ENCODE measurements at places on chromosomes 4 and X.

DNA sequence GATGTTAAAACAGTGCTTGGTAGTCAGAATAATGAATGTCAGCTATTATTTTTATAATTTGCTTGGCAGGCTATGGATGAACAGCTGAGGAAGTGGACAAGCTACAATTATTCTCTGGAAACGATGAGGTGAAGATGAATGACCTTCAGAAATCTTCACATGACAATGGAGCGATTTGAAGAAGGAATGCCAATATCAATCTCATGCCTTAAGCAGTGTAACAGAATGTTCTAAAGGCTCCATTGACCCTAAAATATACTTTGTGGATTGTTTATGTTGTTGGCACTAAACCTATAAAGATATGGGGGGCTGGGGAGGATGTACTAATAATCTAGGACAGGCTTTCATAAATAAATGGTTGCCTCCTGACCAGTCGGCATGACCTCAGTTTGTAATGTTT is 36.2 kb downstream of the COL25A1 start:
- DNase-seq, result no peak

DNA sequence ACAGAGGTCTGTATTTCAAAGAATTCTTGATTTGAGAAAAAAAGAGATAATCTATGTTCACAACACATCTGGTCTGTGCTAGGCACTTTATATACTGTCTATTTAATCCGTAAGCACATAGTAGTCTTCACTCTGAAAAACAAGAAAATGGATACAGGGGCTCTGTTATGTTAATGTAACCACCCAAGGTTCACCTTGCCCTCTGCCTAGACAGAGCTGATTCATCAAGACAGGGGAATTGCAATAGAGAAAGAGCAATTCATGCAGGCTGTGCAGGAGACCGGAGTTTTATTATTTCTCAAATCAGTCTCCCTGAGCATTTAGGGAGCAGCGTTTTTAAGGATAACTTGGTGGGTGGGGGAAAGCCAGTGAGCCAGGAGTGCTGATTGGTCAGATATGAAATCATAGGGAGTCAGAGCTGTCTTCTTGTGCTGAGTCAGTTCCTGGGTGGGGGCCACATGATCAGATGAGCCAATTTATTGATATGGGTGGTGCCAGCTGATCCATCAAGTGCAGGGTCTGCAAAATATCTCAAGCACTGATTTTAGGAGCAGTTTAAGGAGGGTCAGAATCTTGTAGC is 92.9 kb upstream of the TNIP3 start:
- DNase-seq, result no peak

GRCh38 chrX:23667239-23668177 is at the start of gene PRDX4:
Gene PRDX4, plus strand, starts transcription at chrX:23667493. Its CDS starts 78 bp downstream, at chrX:23667571.
- peak; percentile 54 for DNase-seq

DNA sequence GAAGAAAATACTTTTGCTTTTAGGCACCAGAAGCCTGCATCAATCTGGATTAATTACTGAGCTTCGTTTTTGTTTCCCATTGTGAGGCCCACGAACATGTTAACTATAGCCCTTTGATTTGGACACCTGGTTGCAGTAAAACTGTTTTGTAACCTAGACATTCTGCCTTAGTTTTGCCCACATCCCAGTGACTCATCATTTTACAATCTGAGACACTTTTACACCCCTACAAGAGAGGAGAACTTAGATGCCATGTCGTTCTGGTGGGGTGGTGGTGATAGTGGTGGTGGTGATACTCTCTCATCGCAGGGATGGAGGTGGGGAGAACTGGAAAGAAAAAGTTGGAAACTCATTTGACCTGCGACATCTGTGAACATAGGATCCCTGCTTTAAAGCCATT is 1257.2 kb downstream of the ADGRL3 start:
- DNase-seq, result peak; percentile 18

DNA sequence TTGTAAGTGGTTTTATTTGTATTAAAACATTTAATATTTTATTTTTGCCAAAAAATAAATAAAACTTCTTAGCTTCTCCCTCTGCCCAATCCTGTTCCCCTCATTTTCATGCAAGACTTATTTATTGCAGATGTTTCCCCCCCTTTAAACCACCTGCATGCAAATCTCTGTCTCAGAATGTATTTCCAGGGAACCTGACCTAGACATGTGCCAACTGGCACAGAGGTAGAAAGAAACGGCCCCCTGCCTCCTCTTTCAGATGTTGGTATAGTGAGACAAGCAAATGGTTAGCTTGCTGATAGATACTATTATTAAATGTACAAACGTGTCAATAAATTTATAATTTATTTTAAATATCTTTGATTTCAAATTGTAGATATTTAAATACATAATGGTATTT is 47.1 kb downstream of the KLF3 start:
- DNase-seq, result no peak

DNA sequence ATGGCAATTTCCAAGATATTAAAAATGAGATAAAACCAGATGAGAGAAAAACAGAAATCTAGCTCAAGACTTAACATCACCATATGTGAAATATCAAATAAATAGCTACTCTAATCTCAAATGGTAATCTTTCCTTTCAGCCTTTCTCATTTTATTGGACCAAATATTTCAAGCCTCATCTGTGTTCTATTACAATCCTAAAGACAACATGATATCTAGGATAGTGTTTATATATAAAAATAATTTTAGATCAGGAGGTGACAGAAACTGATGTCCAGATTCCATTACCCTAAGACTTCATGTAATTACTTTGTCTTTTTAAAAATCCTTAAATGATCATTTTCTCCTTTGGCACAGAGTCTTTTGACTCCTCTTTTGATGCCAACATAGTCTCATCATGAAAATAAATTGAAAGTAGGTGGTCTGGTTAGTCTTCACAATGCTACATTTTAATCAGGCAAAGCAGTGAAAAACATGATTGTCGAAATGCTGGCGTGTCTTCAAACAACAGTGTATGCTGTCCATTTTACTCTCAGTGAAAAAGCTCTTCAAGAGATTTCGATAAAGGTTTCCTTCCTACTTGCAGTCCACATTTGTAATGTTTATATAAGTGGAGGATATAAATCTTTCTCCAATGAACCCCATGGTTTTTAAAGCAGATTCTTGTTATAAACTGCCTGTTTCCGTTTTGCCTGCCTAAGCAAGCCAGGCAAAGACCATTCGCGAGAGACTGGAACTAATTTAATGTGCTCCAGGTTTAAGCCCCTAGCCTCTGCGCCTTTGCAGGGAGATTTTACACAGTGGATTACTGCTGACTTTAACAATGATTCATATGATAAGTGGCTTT is 169.8 kb downstream of the SCFD2 start:
- no peak for DNase-seq

- DNase-seq, result peak; percentile 57
Measured at GRCh38 chr4:4574792-4575191, 32.9 kb upstream of the STX18 start.

- peak; percentile 61 for DNase-seq
Measured at GRCh38 chrX:153726286-153727122, 1.8 kb downstream of the ABCD1 start.

DNA sequence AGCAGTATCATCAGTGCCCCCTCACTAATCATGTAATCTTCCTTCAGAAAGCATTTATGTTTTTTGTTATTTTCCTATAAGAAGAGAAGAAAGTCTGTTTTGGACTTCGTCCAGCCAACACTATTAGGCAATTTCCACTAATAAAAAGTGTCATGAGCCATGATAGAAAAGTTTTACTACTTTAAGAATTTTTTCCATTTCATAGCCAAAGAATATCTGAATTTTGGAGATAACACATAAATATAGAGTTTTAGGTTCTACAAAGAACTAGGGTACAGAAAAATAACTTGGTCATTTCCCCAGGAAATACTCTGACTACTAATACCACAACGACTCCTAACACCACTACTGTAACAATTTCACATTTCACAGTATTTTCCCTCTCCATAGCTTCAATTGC is 41.8 kb upstream of the VEGFC start:
- DNase-seq, result no peak

DNA sequence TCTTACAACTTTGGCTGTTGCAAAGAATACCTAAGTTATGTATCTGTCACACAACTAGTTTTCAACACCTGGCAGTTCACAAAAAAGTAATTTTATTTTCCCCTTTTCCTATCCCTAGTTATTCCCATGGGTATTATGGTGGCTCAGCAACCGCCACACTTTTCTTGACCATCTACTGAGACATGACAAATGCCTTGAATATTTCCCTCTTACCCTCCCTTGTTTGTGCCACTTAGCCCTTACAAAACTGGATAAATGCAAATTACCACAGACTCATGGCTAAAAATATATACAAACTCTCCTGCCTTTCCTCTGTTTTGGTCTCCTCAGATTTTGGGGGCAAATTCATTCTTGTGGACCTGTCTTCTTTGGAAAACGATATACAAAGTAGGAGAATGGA is 72.1 kb downstream of the AMOT start:
- no peak for DNase-seq

DNA sequence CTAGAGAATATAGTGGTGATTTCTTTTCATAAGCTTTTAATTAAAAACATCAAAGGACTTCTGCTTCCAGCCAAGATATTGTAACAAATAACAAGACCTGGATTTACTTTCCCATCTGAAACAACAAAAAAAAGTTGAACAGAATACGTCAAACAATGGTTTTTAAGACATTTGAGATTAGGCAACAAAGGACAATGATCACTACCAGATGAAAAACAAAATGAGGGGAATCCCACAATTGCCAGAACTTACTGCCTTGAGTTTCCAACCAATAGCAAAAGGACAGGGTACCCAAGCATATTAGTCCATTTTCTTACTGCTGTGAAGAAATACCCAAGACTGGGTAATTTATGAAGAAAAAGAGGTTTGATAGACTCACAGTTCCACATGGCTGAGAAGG is 341.4 kb upstream of the INTU start:
- no peak for DNase-seq

DNA sequence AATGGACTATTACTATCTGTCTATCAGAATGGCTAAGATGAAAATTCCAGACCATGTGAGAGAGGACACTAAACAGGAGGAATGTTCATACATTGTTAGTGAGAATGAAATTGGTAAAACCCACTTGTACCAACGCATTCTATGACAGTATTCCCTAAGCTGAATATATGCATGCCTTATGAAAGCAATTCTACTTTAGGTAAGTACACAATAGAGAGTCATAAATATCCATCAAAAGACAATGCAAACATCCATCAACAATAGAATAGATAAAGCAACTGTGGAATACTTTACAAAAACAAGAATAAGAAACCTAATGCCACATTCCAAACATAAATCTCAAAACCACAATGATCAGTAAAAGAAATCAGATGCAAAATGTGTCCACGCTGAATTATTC is 529.3 kb downstream of the ANKRD50 start:
- DNase-seq, result no peak

DNA sequence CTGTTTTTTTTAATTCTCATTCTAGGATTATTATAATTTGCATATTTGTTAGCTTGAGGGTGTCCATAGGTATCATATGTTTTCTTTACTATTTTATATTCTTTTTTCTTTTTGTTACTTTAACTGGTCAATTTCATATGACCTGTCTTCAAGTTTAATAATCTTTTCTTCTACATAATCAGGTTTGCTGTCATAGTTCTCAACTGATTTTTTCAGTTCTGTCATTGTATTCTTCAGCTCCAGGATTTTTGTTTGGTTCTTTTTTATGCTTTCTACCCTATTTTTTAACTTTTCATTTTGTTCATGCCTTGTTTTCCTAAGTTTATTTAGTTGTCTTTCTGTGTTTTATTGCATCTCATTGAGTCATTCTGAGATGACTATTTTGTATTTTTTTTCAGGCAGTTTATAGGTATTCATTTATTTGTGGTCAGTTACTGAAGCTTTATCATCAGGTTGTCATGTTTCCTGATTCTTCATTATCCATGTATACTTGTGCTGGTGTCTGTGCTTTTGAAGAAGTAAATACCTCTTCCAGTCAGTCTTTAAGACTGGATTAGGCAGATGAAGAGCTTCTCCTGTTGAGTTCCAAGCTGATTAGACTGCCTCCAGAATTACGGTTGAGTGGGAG is 220.3 kb upstream of the VEGFC start:
- no peak for DNase-seq

- DNase-seq, result no peak
Measured at GRCh38 chr4:164876700-164877324, at the start of gene APELA. Gene APELA, plus strand, starts transcription at chr4:164877178. Its CDS starts 154 bp downstream, at chr4:164877332.

- no peak for DNase-seq
Measured at GRCh38 chr4:1410491-1411325, 4.5 kb upstream of the NKX1-1 start.

DNA sequence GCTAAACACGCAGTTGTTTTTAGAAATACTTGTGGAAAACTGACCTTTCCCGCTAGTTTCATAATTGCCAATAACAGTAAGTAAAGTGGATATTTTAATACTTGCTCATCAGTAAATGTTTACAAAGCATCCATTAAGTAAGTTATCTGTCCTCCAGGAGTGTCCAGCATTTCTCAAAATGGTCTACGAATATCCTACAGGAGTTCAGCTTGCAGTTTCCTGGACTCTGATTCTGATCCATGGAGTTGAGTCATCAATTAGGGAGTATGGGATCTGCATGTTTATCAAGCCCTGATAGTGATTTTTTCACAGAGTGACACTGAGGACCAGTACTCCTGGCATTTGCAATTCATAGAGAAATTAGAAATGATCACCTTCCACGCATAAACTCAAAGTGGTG is 325.2 kb upstream of the AADAT start:
- no peak for DNase-seq

- no peak for DNase-seq
Measured at GRCh38 chrX:31546126-31546525, 474.3 kb upstream of the FTHL17 start.

DNA sequence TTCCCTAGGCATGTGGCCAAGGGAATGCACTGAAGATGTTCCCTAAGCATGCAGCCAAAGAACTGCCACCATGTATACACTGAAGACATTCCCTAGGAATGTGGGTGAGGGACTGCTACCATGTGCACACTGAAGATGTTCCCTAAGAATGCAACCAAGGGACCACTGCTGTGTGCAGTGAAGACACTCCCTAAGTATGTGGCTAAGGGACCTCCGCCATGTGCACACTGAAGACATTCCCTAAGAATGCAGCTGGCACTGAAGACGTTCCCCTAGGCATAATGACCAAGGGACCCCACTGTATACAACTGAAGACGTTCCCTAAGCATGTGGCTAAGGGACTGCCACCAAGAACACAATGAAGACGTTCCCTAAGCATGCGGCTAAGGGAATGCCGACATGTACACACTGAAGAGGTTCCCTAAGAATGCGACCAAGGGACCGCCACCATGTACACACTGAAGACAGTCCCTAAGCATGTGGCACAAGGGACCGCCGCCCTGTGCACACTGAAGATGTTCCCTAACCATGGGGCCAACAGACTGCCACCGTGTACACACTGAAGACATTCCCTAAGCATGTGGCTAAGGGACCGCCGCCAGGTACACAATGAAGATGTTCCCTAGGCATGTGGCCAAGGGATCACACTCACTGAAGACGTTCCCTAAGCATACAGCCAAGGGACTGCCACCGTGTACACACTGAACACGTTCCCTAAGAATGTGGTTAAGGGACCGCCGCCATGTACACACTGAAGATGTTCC is 25.6 kb downstream of the DHRSX start:
- DNase-seq, result no peak
